ENCODE measurements at places on chromosomes 1 and 21.
A peak's percentile ranks its signal among the peaks of the same experiment; 100 is the strongest.

- DNase-seq, result no peak
These were observed 53.4 kb upstream of the COX20 start for GRCh38 chr1:244782056-244782455.

DNA sequence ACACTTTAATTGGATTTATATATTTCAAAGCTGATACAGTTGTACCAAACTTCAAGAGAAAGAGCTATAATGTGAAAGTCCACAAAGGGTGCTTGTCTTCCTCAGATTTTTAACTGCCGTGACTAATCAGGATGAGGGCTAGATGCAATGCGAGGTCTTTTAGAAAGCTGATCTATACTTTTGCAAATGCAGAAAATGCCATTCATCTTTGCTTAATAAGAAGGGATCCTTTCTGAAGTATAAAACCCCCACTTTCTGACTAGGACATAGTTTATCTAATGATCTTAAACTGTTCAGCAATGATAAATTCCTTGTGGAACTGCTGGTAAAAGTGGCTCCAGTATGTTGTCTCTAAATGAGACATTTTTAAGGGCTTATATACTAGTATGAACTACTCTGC is 102.7 kb upstream of the NGF start:
- no peak for DNase-seq

DNA sequence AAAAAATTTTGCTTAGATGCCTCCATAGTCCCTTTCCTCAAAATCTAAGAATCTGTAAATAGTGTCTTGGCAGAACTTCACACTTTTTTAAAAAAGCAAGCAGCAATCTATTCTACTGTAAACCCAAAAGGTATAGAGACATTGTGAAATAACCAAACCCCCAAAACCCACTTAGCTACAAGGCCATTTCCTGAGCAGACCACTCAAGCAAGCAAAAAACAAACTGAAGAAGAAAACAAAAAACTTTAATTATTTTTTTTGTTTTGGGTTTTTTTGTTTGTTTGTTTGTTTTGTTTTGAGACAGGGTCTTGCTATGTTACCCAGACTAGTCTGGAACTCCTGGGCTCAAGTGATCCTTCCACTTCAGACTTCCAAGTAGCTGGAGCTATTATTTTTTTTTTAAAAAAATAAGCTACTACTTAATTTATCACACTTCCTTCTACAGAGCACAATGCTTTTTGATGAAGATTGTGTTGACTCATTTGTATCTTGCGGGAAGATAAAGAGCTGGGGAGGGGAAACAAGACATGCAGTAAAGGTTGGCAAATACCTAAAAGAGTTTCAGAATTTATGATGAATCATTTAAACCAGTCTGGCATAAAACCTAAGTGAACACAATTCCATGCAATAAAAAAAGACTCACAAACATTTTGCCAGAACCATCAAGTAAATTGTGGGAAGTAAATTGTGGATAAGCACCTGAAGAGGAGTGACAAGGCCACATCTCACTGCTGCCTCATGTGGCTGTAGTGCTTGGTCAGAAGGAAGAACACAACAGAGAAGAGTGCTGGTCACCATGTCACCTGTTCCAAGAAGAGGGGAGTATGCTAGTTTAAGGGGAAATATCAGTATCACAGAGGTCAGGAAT is 2.7 kb upstream of the PTPN22 start:
- no peak for DNase-seq

- no peak for DNase-seq
These were observed 2.7 kb downstream of the C1QTNF12 start for GRCh38 chr1:1243807-1244191.

DNA sequence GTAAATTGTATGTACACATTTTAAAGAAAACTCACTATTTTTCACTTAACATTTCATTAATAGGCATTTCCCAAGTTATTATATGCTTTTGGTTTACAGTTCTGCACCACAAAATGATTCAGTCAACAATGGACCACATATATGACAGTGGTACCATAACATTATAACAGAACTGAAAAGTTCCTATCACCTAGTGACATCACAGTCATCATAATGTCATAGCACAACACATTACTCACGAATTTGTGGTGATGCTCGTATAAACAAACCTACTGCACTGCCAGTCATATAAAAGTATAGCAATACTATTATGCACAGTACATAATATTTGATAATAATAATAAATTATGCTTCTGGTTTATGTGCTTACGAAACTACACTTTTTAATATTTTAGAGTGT is 30.9 kb downstream of the DNAI4 start:
- DNase-seq, result no peak

GRCh38 chr1:212640223-212640878 is 31.8 kb downstream of the ATF3 start:
- no peak for DNase-seq

DNA sequence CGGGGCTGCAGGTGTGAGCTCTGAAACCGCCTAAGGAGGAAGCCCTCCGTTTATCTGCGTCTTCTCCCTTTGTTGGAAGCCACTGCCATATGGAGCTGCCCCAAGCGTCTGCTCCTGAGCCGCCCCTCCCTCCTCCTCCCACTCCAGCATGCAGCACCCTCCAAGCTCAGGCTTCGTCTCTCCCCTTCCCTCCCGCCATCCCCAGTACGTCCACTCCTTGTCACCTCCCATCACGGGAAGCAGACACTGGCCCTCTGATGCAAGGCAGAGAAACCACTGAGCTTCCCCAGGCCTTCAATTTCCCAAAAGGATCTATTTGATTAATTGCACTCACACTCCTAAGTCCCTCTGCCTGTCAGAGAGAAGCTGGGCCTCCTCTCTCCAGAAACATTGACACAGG is 52.5 kb downstream of the NFASC start:
- DNase-seq, result no peak

DNA sequence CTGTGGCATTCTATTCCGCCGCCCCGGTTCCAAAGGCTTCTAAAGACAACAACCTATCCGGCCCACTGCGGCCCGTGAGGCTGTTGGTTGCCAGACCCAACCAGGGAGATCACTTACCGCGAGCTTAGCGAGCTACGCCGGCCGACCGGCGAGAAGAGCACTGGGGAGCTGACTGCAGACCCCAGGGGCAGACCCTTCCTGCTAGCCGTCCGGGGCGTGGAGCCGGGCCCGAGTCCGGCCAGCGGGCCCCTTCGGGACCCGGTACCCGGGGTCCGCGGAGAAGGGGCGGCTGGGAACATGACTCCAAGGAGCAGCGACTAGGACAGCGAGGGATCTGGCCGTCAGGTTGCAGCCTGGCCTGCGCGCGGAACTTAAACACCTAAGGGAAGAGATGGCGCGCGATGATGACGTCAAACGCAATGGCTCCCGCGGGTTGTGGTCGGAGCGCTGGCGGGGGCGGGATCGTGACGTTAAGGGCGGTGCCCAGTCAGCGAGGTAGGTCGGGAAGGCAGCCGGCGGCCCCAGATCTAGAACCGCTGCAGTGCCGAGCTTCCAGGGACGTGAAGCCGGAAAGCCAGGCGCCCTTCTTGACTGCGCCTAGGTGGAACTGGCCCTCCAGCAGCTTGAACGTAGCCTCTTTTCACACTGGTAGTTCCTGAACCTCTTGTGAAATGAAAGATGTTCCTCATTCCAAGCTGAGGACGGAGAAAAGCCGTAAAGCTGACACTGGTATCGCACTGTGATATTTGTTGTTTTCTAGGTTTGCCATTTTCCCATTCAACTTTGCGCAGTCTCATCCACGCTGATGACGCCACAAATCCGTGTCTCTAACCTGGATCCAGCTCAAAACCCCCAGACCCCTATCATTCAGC is at the start of gene NUP133:
NUP133 (minus strand) TSS at position 391 of the 872 bp plus-strand sequence; CDS start at position 299, 92 bp downstream.
- DNase-seq, result peak; percentile 94

- no peak for DNase-seq
These were observed 29.2 kb downstream of the SOX13 start for GRCh38 chr1:204102029-204102611.

DNA sequence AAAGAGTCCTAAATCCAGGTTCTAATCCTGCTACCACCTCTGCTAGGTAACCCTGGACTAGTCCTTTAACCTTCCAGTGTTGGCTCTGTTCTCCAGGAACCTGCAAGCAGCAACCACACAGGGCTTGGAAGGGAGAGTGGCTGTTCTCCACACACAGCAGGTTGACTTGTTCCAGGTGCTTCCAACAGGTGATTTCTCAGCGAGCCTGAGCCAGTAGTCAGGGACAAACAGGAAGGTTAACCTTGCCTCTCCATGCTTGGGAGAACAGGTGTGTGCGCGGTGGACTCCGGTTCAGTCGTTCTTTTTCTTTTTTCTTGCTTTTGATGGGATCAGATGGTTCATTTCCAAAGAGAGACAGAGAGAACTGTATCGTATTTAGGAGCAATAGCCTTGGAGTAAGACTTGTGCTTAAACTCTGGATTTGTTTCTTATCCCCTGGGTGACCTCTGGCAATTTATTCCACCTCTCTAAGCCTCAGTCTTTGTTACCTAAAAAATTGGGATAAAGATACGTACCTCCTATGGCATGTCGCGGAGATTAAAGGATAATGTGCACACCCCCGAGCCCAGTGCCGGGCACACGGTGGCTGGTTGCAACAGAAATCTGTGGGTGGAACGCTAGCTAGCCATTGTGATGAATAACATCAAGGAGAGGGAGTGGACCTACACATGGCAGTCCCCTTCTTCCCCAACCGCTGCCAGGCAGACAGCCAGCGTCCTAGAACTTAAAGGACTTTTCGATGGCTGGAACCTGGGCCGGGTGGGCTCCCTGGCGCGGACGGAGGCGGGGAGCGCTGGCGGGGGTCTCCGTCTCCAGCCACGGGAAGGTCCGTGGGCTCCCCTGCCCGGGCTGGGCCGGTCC is 583 bp upstream of the CACHD1 start:
- DNase-seq, result no peak

GRCh38 chr1:24349891-24350290 is 30.7 kb downstream of the GRHL3 start:
- DNase-seq, result no peak

- no peak for DNase-seq
These were observed 647 bp upstream of the TCP10L start for GRCh38 chr21:32585970-32586369.

GRCh38 chr21:41566500-41567014 is 58.6 kb upstream of the TMPRSS2 start:
- no peak for DNase-seq

- DNase-seq, result no peak
These were observed 8.2 kb upstream of the TARBP1 start for GRCh38 chr1:234486858-234487840.

DNA sequence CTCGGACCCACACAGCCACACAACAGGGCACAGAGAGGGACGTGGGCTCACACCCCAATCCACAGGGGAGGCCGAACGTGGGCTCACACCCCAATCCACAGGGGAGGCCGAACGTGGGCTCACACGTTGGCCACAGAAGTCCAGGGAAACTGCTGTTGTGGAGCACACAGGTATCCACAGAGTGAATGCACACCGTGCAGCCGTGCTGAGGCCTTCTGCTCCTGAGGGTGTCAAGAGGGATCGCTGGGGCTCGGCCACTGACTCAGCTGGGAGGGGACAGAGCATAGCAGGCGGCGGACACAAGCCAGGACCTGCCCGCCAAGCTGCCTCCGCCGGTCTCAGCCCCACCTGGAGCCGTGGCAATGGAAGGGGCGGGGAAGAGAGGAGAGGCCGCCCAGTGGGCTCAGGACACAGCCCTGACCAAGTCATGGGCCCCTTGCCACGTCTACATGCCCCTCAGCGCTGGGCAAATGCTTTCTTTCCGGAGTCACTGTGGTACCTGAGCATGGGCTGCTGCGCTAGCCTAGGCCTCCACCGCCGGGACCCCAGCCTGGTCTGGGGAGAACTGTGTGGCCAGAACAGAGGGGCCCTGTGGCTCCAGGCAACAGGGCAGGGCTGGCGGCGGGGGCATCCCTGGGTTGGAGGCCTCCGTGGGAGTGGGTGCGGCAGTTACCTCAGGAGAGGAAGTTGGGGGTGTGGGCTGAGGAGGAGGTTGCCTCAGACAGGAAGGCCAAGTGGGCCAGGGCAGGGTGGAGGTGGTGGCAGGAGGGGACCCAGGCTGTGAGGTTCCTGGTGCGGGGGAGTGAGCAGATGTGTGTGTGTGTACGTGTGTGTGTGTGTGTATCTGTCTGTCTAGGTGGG is 1.2 kb downstream of the SYTL1 start:
- DNase-seq, result no peak

- DNase-seq, result no peak
These were observed 134.2 kb downstream of the ZZZ3 start for GRCh38 chr1:77548285-77548684.

DNA sequence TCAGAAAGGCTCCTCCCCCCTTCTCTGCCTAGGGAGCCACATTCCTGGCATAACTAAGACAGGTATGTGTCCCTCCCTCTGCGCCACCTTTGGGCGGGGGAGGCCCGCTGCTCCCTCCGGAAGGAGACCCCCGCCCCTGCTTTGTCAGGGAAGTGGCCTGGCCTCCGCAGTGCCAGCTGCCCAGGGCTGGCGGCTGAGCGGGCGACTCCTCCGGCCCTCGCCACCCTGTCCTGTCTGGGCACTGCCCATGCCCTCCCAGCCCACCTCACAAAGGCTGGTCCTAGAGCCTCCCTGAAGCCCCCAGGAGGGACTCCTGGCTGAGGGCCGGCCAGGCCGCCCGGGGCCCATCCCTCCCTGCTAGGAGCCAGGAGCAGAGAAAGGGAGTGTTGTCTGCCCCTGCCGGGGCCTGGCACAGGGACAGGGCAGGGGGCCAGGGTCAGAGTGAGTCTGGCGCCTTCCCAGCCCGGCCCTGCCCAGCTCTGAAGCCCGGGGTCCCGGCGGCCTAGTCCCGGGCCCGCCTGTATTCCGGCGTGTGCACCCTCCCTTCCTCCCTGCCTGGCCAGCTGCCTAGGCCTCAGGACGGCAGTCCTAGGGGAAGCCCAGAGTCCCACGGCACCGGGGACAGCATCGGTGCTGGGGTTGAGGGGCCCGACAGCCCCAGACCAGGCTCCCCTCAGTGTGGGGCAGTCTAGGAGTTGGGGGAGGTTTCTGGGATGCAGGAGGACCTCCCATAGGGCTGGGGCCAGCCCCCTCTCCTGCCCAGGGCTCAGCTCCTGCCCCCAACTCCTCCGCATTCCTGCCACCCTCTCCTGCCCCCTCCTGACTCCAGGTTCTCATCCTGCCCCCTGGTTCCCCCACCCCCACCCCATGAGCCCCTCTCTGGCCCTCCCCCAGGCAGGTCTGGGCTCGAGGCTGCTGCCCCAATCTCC is 5.1 kb downstream of the AGRN start:
- DNase-seq, result no peak

GRCh38 chr21:25790122-25790877 is 55.5 kb downstream of the GABPA start:
- DNase-seq, result no peak

- no peak for DNase-seq
These were observed 51.8 kb downstream of the SLC44A5 start for GRCh38 chr1:75559136-75559535.

DNA sequence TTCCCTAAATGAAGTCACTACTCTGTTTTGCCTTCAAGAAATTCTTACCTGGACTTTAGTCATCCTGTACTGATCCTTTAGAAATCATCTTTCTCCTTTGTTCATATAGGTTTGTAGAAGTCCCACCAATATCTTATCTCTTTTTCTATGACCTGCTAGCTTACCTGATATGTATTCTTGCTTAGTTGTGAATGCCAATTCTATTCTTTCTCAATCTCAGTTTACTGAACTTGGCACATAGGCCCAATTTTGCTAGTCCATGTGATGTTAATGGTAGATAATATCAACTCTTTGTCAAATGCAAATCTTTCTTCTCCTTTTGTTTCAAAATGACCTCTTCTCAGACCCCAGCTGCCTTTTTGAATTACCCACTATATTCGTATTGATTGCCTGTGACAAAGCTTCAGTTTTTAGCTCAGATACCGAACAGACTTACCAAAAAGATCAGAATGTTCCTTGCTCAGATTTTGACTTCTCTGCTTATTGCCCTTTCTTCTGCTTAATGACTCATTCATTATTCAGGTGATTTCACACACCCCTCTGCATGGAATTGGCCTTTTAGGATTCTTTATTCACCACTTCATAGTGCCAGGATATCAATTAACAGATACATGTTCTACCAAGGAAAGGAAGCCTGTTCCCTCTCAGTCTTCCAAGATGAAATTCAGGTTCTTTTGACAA is 20.6 kb downstream of the IPO9 start:
- DNase-seq, result no peak
